ENCODE measurements at places on chromosomes 4 and X.
A peak's percentile ranks its signal among the peaks of the same experiment; 100 is the strongest.

GRCh38 chr4:26424838-26425237 lies 65.4 kb downstream of the CCKAR start:
- no peak for DNase-seq

DNA sequence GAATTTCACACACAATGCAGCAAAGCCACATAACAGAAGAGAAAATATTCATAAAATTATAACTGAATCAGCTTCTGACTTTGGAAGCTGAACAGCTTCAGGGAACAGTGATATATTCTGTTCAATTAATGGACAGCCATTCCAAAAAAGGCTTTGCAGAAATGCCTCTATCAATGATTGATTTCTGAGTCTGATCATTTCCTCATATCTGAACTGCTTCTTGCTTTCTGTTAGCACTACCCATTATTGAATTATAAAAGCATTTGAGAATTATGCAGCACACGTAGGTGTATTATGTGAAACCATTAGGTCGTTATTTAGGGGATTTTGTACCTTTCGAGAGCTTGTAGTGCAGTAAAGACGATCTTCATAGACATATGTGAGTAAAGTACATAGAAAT lies 159.6 kb downstream of the STIM2 start:
- DNase-seq = no peak

DNA sequence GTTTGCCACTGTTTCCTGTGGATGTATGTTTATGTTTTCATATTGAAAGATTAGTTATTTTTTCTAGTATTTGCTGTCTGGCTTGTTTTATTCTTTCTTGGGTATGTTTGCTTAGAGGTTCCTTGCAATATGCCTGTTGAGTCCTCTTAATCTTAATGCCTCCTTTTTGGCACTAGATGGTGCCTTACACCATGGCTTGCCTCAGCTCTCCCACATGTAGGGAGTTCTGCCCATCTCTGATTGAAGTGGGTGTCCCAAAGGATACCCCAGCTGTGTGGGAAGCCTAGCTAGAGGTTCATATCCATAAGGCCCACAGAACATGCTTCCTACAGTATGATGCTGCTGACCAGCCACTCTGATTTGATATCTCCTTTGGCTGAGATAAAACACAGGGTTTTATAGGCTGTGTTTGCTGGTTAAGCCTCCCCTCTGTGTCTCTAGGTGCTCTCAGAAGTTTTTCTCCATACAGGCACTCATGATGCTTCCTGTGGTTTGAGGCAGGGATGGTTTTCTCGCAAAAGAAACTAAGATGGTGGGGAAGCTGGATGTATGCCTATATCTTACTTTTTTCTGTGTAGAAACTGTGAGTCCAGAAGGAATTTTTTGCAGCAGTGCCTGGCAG lies 162.4 kb downstream of the ASB9 start:
- DNase-seq = no peak

- DNase-seq = no peak
These were observed 418.2 kb downstream of the STIM2 start for GRCh38 chr4:27278615-27279375.

DNA sequence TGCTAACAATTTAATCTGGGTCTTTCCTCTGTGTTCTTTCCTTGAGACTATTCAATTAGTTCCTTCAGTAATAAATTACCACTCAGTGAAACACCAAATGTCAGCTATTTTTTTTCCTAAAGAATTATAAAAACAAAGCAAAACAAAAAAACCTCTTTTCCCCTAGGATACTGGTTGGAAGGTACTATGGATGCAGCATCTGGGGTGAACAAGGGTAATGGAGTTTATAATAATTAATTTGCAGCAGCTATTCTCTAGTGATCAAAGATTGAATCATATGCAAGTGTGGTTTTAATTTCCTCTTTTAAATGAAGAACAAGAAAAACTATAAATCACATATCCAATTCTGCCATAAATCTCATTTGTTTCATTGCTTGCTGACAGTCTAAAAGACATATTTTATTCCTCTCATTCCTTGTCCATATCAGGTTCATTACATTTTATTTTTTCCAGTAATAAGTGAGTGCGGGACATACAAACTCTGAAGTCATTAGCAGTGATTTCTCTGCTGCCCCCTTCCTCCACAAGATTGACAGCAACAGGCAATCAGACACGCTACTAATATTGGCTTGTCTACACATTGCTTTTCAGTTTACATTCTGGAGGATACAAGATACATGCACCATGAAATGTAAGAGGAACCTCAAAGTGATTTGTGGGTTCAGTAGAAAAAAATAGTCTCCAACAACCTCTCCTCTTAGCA lies 1093.4 kb upstream of the SLIT2 start:
- DNase-seq = no peak

DNA sequence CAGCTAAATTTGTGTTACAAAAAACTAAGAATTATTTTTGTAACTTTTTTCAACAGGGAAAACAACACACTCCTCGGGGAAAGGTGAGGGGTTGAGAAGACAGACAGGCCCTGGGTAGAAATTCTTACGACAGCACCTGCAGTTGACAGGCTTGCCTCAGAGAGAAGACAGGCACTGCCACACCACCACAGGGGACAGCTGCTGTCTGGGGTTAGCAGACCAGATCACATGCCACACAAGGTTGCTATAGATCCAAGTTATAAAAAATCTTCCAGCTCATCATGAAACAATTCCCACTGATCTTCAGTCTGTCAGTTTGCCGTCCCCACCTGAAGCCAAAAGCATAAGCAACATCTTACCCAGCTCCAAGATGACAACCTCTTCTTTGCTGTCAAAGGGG lies 143.2 kb upstream of the ZCCHC13 start:
- DNase-seq = no peak

- no peak for DNase-seq
These were observed 231.5 kb downstream of the BCOR start for GRCh38 chrX:39866229-39866628.

- no peak for DNase-seq
These were observed 1.3 kb downstream of the AFF1 start for GRCh38 chr4:86935853-86936733.

DNA sequence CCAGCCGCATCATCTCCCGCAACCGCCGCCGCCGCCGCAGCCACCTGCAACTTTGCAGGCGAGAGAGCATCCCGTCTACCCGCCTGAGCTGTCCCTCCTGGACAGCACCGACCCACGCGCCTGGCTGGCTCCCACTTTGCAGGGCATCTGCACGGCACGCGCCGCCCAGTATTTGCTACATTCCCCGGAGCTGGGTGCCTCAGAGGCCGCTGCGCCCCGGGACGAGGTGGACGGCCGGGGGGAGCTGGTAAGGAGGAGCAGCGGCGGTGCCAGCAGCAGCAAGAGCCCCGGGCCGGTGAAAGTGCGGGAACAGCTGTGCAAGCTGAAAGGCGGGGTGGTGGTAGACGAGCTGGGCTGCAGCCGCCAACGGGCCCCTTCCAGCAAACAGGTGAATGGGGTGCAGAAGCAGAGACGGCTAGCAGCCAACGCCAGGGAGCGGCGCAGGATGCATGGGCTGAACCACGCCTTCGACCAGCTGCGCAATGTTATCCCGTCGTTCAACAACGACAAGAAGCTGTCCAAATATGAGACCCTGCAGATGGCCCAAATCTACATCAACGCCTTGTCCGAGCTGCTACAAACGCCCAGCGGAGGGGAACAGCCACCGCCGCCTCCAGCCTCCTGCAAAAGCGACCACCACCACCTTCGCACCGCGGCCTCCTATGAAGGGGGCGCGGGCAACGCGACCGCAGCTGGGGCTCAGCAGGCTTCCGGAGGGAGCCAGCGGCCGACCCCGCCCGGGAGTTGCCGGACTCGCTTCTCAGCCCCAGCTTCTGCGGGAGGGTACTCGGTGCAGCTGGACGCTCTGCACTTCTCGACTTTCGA lies 654 bp downstream of the ATOH1 start:
- no peak for DNase-seq

DNA sequence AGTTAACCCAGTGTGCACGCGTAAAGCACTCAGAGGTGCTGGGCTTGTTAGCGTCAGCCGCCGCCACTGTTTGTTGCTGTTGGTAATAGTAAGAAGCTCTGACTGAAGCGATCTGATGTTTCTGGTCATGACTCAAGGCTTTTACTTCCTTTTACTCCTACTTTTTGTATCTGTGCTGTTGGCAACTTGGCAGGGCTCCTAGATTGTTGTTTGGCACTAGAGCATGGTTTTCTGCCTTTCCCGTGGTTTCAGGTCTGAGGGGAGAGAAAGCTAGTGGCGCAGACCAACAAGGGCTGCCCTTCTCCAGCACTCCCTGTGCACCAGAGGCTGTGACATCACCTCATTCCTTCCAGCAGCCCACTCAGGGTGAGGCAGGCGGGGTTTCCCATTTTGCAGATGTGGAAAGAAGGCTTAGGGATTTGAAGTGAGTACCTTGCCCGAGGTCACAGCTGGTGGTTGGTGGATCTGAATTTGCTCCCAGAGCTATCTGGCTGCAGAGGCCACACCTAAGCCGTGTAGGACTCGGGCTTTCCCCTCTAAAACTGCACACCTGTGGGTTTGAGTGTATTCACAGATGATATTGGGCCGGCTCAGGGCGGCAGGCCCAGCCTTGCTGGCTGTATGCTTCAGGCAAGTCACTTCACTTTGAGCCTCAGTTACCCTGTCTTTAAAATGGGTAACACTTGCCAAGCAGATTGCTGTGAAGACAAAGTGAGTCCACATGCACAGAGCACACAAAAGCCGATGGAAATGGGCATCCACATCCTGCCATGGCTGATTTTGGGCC lies 51.2 kb upstream of the TADA2B start:
- peak; percentile 48 for DNase-seq

DNA sequence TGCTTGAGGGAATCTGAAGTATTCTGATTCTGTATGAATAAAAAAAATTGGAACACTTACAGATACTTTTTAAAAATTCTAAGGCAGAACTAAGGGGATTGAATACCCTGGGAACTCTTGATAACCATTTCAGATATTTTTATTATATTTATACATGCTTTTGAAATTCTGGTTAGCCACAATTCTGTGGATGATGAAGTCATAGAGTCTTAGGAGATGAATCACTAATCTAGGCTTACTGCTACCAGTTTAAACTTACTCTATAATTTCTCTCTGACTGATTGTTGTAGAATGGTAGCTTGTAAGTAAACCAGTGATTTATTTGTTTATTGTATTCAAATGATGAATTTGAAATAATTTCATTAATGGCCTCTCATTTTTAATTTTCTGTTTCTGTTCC lies 11.4 kb upstream of the SLAIN2 start:
- no peak for DNase-seq

- no peak for DNase-seq
These were observed 61.8 kb upstream of the STOX2 start for GRCh38 chr4:183843248-183843671.

DNA sequence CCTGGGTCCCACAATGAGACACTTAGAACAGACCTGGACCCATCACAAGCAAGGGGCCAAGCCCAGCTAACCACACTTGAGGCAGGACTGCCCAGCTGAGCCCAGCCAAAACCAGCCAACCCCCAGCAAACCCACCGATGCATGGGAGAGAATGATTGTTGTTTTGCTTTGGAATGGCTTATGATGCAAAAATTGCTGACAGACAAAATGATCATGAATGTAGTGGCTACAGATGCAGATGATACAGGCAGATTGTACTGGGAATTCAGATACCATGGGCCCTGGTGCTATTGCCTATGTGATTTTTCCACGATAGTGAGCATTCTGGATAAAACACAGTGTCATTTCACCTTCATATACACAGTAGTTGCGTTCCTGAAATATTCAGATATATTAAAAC lies 9.0 kb upstream of the ZCCHC4 start:
- no peak for DNase-seq

DNA sequence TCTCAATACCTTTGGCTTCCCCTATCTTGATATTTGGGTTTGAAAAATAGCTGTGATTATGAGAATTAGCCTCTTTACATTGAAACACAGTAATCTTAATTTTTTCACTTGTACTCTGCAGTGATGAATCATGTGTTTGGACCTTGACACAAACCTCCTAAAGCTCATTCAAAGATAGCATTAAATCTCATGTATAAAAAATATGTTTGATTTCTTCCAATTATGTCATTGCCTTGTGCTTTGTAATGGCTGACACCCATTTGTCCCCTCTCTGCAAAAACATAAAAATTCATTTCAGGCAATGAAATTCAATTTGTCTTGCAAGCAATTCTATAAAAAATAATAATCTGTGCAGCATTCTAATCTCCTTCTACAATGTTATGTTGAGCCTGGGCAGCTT lies 422.4 kb upstream of the BOD1L1 start:
- DNase-seq = no peak

GRCh38 chr4:21470535-21470934 lies 478.0 kb downstream of the KCNIP4 start:
- DNase-seq = no peak

GRCh38 chr4:1052231-1052671 lies 40.8 kb downstream of the FGFRL1 start:
- no peak for DNase-seq

DNA sequence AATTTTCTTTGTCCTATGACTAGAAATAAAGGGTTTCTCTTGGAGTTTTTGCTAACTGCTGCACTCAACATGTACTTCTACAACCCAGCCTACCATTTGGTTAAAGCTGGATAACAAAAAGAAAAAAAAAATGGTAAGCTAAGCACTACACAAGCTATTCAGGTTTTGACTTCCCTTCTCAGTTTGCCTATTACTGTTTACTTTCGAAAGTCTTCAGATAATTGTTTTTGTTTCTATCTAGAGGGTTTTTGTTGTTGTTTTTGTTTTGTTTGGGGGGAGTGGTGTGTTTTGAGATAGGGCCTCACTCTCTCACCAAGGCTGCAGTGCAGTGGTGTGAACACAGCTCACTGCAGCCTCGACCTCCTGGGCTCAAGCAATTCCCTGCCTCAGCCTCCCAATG lies 46.6 kb downstream of the CLOCK start:
- no peak for DNase-seq

- no peak for DNase-seq
These were observed 78.7 kb downstream of the FIP1L1 start for GRCh38 chr4:53456178-53456577.

DNA sequence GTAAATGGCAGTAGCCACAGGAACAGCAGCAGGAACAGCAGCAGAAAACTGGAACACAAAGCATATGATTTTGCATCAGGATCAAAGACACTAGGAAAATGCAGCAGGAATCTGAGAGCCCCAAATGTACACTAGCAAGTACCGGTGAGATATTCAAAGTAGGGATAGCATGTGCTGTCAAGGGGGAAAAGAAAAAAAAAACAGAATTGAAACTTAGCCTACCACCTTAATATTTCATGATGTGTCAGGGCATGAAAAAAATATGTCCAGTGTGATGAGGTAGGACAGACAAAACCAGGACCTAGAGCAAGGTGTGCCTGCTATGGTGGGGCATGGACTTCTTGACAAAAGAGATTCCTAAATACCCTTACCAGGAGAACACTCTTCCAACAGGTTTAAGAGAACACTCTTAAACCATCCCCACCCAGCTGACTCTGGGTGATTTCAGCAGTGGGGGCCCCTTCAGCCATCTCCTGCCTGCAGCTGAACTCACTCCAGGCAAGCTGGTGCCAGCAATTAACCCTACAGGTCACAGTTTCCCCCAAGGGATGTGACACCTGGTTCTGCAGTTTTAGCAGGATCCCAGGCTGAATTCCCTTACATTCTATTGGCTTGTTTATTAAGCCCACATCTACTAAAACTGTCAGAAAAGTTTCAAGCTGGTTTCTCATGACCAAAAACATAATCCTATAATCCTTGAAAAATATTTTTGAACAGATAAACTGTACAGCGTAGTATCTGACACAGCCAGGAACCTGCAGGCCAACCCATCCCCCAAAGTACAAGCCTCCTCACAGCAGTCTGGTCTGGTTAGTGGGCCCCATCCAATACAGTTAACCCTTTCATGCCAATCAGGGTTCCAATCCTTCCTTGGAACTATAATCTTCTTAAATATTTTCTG lies 62.9 kb upstream of the FMR1 start:
- DNase-seq = no peak

All from occipital lobe (tissue), 3 donors.